ENCODE measurements at places on chromosomes 13 and 19.

DNA sequence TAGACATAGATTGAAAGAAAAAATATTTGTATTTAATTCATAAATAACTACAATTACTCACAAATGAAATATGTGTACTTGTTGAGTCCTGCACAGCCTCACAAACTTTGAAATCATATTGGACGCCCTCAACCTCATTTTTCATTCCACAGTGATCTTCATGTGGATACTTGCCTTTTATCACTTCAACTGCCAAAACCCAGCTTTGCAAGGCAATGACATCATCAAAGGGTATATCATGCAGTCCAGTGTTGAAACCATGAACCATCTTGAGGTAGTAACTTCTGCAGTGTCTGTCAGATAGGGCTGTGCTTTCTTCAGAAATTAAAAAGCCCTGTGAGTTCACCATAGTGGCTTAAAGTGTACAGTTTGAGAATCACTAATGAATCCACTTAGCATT is 82.2 kb downstream of the HS6ST3 start:
- DNase-seq, result no peak

DNA sequence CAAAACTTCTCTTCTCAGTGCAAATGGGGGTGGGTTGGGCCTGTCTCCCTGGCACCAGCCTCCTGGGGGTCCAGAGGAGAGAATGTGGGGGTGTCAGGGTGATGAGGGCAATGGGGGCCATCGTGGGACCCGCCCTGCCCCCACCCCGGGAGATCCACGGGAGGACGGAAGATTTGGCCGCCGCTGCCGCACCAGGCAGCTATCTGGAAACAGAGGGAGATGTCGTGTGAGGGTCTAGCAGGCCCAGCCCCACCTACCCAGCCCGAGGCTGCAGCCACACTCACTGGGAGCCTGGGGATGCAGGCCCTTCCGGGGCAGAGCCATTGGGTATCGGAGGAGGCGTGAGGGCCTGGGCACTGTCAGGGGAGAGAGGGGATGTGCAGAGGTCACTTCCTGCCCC is 1.8 kb upstream of the TMEM86B start:
- DNase-seq, result no peak

- DNase-seq, result no peak
These were observed 319.6 kb downstream of the TEX29 start for GRCh38 chr13:111640006-111640405.

DNA sequence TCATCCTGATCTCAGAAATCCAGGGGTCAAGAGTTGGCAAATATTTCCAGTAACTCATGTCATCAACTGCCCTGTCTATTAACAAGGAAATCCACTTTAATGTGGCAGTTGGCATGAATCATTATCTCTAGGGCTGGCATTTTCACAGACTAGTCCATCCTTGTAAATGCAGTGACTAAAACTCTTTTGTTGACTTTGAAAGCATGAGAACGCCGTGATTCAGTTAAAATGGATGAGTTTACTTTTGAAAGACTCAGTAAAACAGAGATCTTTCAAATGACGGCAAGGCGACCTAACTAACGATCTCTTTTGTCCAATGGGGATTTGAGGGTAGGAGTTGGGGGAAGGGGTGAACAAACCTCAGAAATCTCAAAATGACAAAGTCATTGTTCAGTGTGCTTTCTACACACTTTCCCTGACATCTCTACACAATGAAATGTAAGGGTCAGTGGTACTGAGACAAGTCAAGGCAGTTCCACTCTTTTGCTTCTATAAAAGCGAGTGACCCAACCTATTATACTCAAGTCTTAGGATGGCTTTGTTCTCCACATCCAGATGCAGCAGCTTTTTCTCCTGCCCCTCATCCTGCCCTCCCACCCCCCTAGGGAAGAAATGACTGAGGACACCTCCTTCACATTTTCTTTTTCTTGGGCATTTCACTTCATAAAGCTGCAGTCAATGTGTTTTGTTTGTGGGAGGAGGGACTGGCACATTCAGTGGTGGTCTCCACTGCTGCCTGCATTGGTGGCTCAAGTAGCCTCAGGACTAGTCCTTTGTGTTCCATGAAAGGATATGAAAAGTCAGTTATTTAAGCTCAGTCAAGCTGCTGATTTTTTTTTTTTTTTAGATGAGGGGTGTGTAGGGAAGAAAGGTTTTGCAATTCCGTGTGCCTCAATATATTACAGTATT is 200.5 kb downstream of the ABCC4 start:
- peak; percentile 38 for DNase-seq

DNA sequence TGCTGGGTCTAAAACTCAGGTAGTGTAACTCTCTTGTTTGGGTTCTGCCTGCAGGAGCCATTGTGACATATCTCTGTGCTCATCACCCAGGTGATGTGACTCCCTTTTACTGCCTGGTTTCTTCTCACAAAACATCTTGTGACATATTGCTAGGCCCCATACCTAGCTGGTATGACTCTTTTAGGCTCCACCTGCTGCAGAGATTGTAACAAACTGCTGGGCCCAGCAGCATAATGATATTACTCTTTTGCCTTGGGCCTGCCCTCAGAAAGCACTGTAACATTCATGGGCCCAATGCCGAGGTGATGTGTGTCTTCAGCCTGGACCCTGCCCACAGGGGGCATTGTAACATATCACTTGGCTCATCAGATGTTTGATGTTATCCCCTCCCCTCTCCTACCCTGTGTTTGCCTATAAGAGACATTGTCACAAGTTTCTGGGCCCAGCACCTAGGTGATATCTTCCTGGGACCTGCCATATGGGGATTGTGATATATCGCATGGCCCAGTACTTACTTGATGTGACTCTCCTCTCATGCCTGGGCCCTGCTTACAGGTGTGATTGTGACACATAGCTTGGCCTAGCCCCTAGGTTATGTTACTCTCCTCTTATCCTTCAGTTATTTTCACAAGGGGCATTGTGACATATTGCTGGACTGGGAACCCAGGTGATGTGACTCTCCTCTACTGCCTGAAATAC is 18.0 kb upstream of the ZNF681 start:
- no peak for DNase-seq

DNA sequence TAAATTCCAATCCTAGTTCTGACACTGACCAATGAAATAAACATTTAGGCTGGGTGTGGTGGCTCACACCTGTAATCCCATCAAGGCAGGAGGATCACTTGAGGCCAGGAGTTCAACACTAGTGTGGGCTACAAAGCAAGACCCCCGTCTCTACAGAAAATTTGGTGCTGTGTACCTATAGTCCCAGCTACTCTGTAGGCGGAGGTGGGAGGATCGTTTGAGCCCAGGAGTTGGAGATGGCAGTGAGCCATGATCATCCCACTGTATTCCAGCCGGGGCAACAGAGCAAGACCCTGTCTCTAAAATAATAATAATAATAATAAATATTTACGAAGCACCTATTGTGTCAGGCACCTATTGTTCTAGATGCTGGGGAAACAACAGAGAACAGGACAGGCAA is 6.7 kb downstream of the IRGQ start:
- DNase-seq, result no peak

DNA sequence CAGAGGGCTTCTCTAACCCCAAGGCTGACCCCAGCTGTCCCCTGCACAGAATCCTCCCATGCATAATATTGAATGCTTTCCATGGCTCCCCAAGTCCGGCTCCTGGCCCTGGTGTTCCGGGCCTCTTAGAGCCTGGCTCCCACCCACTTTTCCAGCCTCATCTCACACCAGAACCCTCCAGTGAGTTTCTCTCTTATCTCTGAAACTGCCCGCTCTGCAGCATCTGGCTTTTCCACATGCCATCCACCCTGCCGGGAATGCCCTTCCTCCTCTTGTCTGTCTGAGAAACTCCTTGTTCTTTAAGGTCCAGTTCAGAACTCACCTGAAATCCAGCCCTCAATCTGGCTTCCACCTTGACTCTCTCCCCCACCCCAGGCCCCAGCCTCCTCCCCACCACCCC is 6.8 kb downstream of the SYNGR4 start:
- no peak for DNase-seq

DNA sequence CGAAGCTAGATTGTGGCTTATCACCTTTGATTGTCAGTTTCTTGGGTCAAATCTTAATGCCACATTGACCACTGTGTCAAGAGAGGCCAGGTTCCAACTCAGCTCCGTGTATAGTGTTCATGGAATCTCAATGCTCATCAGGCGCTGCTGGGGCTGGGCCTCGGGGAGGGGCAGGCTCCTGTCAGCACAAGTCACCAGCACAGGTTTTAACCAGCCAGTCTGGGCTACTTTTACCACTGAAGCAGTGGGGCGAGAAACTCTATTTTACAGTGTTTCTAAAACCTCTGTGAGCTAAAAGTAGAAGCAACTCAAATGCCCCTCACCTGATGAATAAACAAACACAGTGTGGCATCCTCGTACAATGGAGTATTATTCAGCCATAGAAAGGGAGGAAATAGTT is 118.7 kb upstream of the GJB6 start:
- no peak for DNase-seq

DNA sequence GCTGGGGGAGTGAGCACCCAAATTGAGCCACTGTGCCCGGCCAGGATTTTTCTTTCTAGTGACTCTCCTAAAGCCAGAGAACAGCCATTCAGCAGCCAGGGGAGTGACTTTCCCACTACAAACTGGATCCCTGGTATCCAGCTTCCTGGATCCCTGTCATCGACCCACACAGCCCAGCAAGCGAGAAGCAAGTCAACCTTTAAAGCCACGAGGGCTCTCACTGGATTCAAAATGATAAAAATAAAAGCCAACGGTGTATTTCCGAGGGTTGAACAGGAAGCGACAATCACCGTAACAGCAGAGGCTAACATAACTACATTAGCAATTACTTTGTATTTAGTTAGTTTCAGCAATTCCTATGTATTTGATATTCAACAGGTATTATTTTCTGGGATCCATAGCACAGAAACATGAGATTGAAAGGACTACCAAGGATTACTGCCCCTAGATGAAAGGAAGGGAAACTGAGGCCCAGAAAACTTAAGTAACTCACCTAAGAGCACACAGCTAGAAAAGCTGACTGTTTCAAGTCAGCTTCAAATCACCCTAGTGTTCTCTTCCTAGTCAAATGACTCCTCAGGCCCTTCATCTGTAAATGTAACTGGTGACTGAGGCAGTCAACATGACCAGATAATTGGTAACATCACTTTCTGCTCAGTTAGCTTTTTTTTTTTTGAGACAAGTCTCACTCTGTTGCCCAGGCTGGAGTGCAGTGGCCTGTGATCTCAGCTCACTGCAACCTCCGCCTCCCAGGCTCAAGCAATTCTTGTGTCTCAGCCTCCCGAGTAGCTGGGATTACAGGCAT is 2.7 kb downstream of the RFX1 start:
- peak; percentile 17 for DNase-seq

DNA sequence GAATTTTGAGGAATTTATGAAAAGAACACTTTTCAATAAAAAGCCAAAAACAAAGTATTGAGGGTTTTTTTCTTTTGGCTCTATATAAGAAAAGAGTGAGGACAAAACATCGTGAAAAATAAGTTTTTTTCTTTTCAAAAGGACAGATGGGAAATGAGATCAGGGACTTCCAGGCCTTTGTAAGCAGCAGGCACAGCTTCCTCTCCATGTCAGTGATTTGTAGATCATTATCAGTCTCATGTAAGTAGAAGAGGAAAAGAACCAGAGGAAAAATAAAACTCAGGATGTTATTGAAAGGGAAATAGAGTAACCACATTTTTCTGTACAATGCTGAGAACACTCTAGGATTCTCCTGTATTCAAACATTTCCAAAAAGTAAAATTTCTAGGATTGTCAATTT is 29.9 kb downstream of the DOCK9 start:
- no peak for DNase-seq

DNA sequence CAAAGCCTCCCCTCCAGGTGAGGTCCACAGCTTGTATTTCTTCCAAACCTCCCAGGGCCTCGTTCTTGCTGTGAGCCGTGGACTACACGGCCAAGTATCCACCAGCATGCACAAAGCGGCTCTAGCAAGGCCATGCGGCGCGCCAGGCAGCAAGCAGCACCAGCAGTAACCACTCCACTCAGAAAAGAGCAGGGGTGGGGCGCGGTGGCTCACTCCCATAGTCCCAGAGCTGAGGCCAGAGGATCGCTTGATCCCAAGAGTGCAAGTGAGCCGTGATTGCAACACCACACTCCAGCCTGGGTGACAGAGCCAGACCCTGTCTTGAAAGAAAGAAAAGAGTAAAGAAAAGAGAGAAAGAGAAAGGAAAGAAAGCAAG is 4.7 kb downstream of the CCDC8 start:
- DNase-seq, result no peak

- no peak for DNase-seq
These were observed 91.8 kb downstream of the WTIP start for GRCh38 chr19:34573226-34573864.

- DNase-seq, result no peak
These were observed 21.2 kb downstream of the MAST1 start for GRCh38 chr19:12859546-12859945.

DNA sequence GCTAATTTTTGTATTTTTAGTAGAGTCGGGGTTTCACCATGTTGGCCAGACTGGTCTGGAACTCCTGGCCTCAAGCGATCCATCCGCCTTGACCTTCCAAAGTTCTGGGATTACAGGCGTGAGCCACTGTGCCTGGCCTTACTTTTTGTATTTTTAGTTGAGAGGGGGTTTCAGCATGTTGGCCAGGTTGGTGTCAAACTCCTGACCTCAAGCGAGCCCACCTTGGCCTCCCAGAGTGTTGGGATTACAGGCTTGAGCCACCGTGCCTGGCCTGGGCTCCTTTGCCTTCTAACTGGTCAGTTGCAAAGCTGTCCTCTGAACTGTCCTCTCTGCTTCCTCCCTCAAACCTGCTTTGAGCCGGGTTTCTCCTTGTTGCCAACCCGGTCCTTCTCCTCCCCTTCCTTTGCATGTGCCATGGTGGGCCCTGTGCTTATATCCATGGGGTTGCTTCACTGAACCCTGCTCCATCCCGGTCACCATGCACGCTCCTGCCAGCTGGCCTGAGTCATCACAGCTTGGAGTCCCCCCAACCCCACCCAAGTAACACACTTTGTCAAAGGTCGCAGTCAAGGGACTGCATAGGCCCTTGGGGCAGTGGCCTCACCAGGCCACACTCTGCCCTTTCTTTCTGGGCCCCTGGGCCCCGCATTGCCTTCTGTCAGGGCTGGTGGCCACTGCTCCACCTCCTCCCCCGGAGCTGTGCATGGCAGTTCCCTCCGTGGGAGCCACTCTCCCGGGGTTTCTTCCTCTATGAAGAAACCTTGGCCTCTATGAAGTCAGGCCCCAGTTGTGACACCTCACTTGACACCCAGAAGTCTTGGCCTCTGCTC is 21.2 kb downstream of the WTIP start:
- DNase-seq, result peak; percentile 20

DNA sequence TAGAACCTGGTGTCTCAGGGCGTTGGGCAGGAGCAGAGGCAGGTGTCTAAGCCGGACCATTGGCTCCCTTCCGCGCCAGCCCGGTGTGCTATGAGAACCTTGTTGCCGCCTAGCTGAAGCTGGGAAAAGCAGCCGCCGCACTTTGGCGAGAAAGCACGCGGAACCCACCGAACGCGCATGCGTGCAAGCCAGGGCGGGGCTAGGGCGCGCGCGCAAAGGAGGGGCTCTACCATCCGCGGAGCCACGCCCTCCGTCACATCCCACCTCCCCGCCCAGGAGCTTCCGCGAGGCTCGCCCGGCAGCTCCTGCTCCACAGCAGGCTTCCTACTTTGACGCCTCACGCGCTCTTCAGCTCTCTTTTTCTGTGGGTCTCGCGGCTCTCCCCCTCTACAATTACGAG is 51.3 kb downstream of the WDR87 start:
- peak; percentile 25 for DNase-seq

GRCh38 chr19:46886546-46887239 is 25.9 kb downstream of the ARHGAP35 start:
- DNase-seq, result no peak

GRCh38 chr19:1122972-1123363 is 19.2 kb downstream of the GPX4 start:
- peak; percentile 83 for DNase-seq

GRCh38 chr13:40749327-40749726 is 21.7 kb downstream of the MRPS31 start:
- peak; percentile 1 for DNase-seq

Measured in cardiac fibroblast (primary cell).